ENCODE measurements at places on chromosomes 4 and X. TPM values are rescaled to one million over a fixed set of nuclear protein-coding genes. Genes with fewer than 3 reads are reported as not detected.

GRCh38 chrX:13669246-13669737 is 16.4 kb downstream of the TCEANC start:
- peak; percentile 12 for DNase-seq

DNA sequence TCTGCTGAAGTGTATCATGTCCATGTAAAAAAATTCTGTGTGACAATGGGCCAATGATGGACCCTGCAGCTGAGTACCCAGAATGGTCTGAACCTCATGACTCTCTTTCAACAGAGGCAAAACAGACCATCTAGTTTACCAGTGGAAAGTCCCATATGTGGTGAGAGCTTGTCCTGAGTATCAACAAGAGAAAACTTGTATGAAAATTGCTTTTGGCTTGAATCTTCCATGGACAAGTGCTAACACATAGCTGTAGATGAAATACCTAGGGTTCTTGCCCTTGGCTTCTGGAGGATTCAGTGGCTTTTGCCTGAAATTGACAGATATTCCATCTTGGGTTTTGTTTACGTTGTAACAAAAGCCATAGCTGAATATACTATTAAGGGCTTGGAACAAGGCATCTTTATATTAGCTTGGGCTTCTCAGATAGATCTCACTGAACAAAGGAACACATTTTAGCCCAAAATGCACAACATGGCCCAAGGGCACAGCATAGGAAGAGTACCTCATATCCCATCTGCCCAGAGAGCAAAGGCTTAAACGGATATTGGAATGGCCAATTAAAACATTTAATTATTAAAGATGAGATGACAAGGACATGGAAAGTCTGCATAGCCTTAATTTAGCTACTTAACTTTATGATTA is 128.5 kb upstream of the HPGD start:
- no peak for DNase-seq

DNA sequence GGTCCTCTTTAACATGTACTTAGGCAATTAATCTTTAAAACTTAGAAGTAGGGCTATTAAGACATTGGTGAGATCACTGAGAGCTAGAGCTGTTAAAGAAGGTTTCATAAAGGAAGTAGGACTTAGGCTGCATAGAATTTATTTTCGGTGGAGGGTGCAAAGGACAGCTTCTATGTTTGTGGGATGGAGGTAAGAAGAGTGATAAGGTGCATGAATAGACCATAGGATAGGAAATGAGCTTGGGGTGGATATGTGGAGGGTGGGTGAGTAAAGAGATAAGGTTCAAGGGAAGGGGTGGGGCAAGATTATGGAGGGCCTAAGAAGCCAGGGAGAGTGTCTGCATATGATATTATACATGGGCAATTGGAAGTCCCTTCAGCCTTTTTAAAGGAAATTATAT is 15.9 kb downstream of the RTL9 start:
- no peak for DNase-seq

Gene MAGEB2
- total RNA-seq = not detected

Gene ASB11
- 4.8 TPM for total RNA-seq

Gene SLC7A11
- 2.1 TPM for total RNA-seq

Gene CTAG1B
- not detected for total RNA-seq

Gene FHIP1A
- total RNA-seq = 30.6 TPM

Gene SERTM2
- 0.10 TPM for total RNA-seq

All from skin of body (tissue), 3 donors.